Spinal cord (tissue), 10 donors: ENCODE measurements at places on chromosomes 4 and X. TPM values are rescaled to one million over a fixed set of nuclear protein-coding genes. Genes with fewer than 3 reads are reported as not detected.

- peak; percentile 43 for DNase-seq
Observed at GRCh38 chr4:82811838-82812341, 13.3 kb upstream of the SCD5 start.

- DNase-seq, result no peak
Observed at GRCh38 chr4:55238407-55238806, 107.6 kb upstream of the SRD5A3 start.

DNA sequence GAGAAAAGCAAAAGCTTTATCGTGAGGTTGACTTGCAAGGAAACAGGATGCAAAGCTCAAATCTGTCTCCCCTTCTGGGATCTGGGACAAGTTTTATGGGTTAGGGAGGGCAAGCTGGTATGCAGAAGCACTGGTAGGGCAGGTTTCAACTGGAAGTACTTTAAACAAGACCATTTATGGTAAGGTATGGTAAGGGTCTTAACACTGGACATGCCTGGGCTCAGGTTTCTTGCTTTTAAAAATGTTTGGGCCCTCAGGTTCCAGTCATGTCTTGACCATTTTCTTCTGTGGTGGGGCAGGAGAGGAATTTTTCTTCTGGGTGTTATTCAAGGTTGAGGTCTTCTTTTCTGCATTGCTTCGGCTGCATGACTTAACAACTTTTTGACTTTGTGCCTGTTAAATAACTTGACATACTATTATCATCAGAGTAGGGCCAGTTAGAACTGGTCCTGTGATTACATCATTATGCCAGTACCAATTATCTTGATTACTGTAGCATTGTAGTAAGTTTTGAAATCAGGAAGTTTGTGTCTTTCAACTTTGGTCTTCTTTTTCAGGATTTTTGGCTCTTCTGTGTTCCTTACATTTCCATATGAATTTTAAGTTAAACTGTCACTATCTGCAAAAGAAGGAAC, 33.7 kb downstream of the CD38 start:
- no peak for DNase-seq

ZNF185 gene
- 8.5 TPM for polyA plus RNA-seq

MAGEH1 gene
- polyA plus RNA-seq, result 132 TPM
